ENCODE measurements at places on chromosomes 4 and X. TPM values are rescaled to one million over a fixed set of nuclear protein-coding genes. Genes with fewer than 3 reads are reported as not detected.

DNA sequence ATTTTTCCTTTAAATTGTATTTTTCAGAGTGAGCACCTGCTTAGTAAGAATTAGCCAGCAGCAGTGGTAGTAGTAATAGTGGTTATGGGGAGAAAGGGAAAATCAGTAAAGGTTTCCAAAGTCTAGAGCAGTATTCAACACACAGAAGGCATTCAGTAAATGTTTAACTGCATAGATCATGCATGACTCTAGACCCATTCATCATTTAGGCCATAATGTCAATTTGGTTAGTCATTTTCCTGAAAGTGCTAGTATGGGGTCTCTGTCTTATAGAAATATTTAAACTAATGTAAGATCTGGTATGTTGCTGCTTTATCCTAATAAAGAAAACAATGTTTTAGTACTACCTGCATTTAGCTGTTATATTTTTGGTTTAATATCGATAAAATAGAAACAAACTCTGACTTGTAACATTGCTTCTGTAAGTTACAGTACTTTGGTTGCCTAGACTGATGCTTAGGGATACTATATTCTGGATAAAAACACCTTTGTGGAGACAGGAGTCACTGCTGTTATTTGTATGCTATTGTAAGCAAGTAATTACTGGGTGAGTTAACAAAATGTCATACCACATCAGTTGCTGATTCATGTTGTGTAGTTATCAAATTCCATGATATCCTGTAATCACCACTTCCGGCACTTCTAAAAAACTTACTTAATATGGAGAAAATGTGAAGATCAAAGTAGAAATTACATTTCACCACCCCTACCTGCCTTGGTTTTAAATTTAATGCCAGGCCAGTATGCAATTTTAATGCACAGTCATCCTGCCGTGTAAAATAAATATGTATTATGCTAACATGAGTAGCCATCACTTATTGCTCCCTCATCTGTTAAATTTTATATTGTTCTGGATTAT, 115.8 kb upstream of the BMPR1B start:
- no peak for DNase-seq

DNA sequence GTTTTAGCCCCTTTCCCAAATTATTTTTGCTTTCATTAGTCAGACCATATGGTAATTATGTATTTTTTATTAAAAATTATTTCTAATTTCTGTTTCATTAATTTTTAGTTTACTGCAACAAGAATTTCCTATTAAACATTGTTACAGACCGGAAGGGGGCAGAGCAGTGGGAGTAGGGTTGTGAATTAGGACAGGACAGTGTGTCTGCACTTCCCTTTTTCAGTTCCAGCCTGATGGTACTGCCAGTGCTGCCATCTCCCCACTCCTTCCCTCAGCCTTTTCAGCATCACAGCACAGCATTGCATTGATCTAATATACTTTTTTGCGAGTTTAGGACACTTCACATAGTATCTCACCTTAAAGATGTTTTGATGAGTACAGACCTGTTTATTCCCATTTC, 76.5 kb downstream of the STIM2 start:
- no peak for DNase-seq

Gene RAB33A
- total RNA-seq: 28.4 TPM

Gene LUZP4
- total RNA-seq: not detected

- DNase-seq: no peak
Observed at GRCh38 chr4:126907389-126907788, 725.4 kb upstream of the INTU start.

DNA sequence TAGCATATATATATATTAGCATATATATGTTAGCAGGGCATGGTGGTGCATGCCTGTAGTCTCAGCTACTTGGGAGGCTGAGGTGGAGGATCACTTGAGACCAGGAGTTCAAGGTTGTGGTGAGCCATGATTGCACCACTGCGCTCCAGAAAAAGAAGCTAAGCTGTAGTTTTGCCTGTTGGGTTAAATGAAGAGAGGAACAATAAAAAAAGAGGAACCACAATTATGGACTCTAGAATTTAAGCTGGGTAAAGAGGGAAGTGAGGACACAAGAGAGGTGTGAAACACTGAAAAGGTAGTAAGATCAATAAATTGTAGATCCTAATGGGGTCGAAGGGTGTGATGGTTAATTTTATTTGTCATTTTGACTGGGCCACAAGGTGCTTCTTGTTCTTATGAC, 40.5 kb upstream of the HSD17B10 start:
- no peak for DNase-seq

Measured in activated T-helper 2 cell treated with anti-CD3 and anti-CD28 coated beads, Interferon-gamma antibody, Interleukin-2, Interleukin-4, amounts not matched to agents 10 μg/mL and 5 μg/mL and 100 μg/mL, durations not matched to agents 14 hours and 24 hours and 36 hours (primary cell).